Stimulated activated CD4-positive, alpha-beta T cell treated with anti-CD3 and anti-CD28 coated beads, Interleukin-12 subunit alpha, Interleukin-12 subunit beta, amount 100 ng/mL, for 48 hours (primary cell): ENCODE measurements at places on chromosomes 6 and 20.
A peak's percentile ranks its signal among the peaks of the same experiment; 100 is the strongest.

DNA sequence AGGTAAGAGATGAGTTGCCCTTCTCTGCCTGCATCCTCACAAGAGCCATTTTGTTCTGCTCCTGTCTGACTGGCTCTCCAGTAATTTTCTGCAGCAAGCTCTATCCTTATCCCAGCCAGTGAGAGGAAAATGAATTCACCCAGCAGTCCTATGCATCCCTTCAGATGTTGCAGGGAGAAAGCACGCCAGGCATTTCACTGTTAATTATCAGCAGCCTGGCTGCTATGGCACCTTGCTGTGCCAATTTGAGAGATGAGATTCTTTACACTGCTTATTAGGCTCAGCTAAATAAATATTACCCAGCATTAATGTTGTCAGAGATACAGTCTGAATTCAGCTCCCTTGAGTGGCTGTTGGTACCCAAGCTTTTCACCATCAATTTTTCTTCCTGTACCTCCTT, 61.1 kb upstream of the SNAP25 start:
- no peak for DNase-seq

- DNase-seq = no peak
These were observed 158.5 kb downstream of the SASH1 start for GRCh38 chr6:148501178-148501590.

GRCh38 chr6:72132851-72133250, 246.5 kb downstream of the RIMS1 start:
- DNase-seq = no peak

DNA sequence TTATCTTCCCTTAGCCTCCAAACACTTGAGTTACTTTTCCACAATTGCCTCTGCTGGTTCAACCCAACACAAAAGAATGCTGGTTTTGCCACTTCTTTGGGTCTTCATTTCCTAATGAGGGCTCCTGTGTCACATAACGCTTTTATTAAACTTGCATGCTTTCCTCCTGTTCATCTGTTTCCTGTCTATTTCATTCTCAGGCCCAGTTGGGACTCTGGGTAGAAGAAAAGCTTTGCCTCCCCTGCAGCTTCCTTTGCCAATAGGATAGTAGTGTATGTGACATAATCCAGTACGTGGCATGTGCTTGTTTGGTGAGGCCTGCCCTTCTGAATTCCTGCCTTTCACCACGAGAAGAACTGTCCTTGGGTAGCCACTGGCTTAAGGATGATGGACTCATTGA, 529.3 kb upstream of the AGPAT4 start:
- no peak for DNase-seq

DNA sequence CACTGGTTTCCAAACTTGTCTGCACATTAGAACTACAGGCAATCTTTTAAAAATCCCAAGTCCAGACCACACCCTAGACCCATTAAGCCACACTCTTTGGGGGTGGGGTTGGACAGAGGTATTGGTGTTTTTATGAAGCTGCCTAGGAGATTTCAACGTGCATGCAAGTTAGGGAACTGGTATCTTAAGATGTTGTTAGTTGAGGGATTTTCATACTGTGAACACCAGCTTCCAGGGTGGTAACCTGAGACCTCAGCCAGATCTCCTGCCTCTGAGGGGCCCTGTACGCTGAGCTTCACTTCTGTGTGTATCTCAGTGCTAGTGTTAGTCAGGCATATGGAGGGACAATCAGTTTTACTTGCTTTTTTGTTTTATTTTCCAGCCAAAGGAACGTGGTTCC, 138.0 kb downstream of the UTRN start:
- DNase-seq = no peak

DNA sequence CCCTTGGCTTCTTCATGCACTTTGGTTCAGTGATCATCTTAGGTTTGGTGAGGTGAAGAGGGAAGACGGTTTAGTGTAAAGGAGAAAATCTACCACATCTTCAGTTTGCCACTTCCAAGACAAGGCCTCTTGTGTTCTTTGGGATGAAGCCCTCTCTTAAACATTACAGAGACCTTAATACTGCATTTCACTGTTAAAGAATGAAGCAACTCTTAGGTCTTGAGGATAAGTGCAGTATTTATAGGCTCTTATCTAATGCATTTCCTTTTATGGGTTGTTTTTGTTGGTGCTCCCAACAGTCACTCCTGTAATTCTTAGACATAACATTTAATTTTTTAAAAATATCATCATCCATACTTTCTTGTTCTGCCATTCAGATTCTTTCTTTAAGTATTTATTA, 139.9 kb upstream of the LAMP5 start:
- DNase-seq = no peak

DNA sequence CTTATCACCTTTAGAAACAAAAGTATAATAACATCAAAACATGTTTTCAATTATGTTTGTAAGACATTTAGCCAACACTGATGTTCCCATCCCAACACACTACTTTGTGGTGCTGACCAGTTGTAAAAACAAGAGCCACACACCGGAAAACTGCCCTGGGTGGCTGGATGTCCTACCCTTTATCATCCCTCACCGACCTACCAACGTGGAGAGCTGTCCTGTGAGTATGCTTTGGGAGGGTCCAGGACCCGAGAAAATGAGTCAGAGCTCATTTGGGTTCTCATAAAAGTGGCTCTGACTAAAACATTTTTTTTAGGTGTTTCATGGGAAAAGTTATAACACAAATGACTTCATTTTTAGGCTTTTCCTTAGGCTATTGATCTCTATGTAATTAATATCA, 29.3 kb upstream of the CTAGE9 start:
- no peak for DNase-seq

DNA sequence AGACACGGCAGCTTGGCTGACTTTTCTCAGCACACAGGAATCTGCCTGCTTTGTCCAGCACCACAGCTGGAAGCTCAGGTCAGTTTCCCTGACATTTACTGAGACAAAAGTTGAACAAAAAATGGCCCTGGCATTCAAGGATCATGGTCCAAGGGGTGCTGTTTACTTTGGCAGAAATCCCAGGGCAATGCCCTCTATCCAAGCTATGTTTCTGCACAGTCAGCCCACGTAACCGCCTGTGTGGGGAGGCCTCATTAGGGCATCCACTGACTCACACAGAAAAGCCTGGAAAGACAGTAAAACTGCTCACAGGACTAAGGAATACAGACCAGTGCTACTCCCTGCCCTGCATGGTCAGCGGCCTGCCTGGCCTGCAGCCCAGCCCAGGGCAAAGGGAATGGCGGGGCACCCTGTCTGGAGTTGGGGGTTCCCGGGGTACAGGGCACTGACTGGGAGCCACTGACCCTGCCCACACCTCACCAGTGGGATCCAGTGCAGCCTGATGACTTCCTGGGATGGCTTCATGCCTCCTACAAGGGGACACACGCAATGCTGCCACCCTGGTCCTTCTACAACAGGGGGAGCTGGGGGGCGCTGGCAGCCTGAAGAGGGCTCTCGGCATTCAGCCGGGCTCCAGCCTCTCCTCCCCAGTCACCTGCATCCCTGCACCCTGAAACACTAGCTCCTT, 77.1 kb downstream of the NINL start:
- DNase-seq = no peak

GRCh38 chr6:161073930-161074329, 82.4 kb downstream of the MAP3K4 start:
- no peak for DNase-seq

DNA sequence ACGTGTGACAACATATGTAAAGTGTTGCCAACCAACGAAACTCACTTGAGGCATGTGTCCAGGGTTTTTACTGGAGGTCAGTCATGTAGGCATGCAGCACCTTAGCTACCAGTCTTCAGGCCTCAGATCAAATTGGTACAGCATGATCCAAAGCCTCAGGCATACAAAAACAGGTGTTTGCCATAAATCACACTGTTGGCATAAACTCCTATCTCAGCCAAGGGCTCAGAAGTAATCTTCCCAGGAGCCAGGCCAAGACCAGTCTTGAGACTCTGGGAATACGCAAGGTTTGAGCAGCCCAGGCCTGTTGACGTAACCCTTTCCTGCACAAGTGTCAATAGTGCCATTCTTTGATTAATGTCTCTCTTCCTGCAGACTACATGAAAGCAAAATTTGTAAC, 163.5 kb downstream of the PRL start:
- DNase-seq = no peak

DNA sequence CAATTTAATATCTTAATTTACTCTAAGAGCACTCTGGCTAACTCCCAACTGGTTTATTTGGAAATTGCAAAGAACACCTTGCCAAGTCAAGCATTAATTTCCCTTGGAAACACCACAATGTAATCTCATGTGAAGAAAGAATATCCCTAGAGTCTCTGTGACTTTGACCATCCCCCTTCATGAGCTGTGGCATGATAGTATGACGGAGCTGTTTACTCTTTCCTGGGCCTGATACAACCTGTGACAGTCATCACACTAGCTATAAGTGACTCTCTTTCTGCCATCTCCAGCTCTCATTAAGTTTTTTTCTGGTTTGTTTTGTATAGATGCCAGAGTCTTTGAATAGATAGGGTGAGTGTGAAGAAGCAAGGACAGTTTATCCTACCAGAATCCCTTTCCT, 470.3 kb upstream of the JARID2 start:
- DNase-seq = no peak

DNA sequence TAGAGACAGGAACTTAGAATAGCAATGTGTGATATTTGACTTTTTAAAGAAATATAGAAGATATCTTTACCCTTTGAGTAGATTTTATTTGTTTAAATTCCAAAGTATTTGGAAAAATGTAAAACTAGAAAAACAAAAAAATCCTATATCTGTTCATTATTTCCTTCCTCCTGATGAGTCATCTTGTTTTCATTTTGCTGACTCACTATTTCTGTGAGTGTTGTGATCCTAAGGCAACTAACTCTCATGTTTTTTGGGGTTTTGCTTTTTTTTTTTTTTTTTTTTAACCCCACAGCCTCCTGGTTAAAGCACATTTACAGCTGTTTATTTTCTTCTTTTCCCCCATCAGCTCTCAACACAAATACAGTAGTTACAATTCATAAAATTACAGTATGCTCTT, 37.8 kb upstream of the THEMIS start:
- DNase-seq = no peak

DNA sequence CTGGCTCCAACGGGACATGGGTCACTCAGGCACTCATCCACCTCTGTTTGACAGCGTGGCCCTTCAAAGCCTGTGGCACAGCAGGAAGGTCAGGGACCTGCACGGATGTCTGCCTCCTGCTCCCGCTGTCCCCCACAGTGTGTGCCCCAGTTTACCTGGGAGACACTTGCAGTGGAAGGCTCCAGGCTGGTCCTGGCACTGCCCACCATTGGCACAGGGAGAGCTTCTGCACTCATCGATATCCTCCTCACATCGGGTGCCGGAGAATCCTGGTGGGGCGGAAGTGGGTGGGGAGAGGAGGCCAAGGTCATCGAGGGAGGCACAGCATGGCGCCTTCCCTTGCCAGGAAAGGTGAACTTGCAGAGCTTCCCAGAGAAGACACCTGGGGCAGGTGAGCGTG, 6.9 kb downstream of the NOTCH4 start:
- DNase-seq = no peak

- peak; percentile 81 for DNase-seq
These were observed 567 bp upstream of the FNDC11 start for GRCh38 chr20:63553251-63553932.

DNA sequence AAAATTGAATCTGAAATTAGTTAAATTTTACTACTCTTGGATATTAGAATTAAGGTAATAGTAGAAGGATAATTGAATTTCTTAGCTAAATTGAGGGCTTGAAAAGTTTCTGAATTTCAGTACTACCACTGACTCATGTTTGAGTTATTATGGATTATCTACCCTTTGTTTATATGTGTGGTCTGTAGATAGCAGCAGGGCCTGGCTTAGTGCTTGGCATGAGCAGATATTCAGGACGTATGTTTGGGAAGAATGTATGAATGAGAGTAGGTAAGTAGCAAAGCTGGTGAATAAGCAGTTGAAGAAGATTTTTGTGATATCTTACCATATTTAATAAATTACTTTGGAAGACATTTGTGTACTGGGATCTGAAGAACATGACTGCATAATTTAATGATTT, 152.7 kb downstream of the MACROD2 start:
- no peak for DNase-seq

DNA sequence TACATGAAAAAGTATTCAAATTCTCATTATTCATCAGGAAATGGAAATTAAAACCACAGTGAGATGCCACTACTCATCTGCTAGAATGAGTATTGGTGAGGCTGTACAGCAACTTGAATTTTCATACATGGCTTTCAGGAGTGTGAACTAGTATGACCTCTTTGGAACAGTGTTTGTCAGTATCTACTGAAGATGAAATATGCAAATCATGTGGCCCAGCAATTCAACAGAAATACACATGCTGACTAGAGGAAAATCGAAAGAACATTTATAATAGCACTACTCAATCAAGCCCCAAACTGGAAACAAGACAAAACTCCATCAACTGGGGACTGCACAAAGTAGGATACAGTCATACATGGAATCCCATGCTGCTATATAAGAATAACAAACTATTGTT, 102.2 kb downstream of the DCDC2 start:
- no peak for DNase-seq

- peak; percentile 55 for DNase-seq
These were observed 141.9 kb upstream of the NEDD9 start for GRCh38 chr6:11374036-11375010.

GRCh38 chr6:161618831-161619454, 345.1 kb upstream of the AGPAT4 start:
- DNase-seq = no peak

GRCh38 chr6:89386917-89387491, 25.1 kb downstream of the RRAGD start:
- DNase-seq = no peak

DNA sequence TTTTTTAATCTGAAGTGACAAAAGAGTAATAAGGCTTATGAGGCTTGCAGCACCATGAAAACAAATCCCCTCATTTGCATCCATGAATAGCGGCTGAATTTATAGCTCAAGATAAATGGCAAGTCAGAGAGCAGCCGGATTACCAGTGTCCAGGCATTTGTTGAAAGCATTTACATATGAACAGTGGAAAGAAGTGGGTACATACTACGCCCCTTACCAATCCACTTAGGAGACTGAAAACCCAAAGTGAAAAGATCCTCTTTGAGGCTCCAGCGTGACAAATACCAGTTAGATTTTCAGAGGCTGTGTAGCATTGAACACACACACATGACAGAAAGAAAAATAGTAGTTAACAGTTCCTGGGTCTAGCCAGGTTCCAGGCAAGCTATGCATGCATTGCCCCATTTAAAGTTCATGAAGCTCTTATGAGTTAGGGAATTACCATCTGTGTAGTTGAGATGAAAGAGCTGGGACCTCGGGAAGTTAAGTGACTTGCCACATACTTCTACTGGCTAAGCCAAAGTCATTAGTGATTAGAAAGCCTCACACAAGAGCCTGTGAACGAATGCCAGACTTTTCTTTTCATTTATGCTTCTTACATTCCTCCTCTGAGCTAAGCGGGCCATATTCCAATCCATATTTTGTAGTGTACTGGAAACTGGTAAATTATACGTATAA, 28.3 kb upstream of the NHSL1 start:
- DNase-seq = no peak

- DNase-seq = no peak
These were observed 439.3 kb upstream of the SULF2 start for GRCh38 chr20:48224533-48225050.

GRCh38 chr6:16277101-16277981, 39.0 kb downstream of the GMPR start:
- DNase-seq = no peak

GRCh38 chr20:32966881-32967781, 37.1 kb downstream of the SUN5 start:
- DNase-seq = no peak
